ENCODE measurements at places on chromosomes 7 and 10. TPM values are rescaled to one million over a fixed set of nuclear protein-coding genes. Genes with fewer than 3 reads are reported as not detected.

GRCh38 chr10:24617771-24618396 is 105.8 kb downstream of the ARHGAP21 start:
- DNase-seq: peak; percentile 60

- no peak for DNase-seq
These were observed 11.4 kb upstream of the TWIST1 start for GRCh38 chr7:19128856-19129255.

- DNase-seq: no peak
These were observed 12.5 kb upstream of the ARMC3 start for GRCh38 chr10:22915314-22915713.

GRCh38 chr10:88330174-88330573 is 252.9 kb downstream of the RNLS start:
- no peak for DNase-seq

- no peak for DNase-seq
These were observed 70.5 kb downstream of the KLF6 start for GRCh38 chr10:3714531-3714930.

GRCh38 chr7:24911213-24911603 is 68.8 kb downstream of the OSBPL3 start:
- DNase-seq: no peak

DNA sequence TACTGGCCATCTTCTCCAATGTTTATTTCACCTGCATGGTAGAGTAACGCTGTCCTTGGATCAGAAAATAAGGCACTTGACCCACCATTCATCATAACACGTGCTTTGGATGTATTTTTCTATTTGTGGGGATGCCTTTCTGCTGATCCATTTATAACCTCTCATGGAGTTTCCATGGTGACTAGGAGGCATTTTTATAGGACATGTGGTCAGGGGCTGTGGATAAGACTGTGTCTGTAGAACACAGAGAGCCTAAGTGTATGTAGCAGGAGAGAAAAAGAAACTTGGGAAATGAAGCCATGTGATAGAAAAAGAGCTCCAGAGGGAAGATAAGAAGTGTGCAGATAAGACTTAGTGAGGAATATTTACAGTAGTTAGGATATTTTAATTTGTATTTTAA is 184.2 kb downstream of the POU6F2 start:
- DNase-seq: no peak

GRCh38 chr7:30656006-30656957 is 26.0 kb downstream of the CRHR2 start:
- DNase-seq: no peak

- DNase-seq: no peak
These were observed 84.0 kb downstream of the CHST15 start for GRCh38 chr10:124009231-124010015.

DNA sequence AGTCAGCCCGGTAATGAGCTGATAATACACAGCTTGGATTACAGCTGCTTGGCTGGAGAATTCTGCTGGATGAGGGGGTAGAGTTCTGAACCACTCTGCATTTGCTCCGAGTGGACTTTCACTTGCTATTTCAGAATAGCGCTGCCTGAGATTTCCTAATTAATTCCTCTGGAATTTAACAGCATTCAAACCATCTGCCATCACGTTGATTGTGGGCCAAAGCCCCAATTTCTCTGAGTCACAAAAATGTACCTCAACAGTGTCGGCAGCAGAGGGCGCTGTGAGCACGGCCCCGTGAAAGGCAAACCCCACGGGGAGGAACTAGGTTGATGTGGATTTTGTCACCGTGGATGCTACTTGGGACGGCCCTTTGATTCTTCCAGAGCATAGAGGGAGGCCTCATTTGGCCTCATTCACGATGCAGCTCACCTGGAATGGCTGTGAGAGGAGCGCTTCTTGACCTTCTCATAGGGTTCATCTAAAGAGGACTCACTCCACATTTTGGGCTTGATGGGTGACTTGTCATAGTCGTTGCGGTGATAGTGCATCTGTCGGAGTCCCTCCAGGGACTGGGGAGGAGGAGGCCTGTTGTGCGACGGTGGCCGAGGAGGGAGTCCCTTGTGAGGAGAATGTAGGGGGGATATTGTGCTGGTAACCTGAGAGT is 73.3 kb downstream of the PRPF18 start:
- no peak for DNase-seq

GRCh38 chr10:62186999-62187675 is 81.5 kb downstream of the RTKN2 start:
- no peak for DNase-seq

Gene PTPN20
- total RNA-seq: not detected

Gene GPR37
- total RNA-seq: 17.4 TPM

Data from H1 (cell line).